NCI-H345 (cell line): ENCODE measurements at places on chromosomes 6 and 20.

- DNase-seq, result no peak
Observed at GRCh38 chr6:126038234-126038633, 51.9 kb downstream of the TRMT11 start.

DNA sequence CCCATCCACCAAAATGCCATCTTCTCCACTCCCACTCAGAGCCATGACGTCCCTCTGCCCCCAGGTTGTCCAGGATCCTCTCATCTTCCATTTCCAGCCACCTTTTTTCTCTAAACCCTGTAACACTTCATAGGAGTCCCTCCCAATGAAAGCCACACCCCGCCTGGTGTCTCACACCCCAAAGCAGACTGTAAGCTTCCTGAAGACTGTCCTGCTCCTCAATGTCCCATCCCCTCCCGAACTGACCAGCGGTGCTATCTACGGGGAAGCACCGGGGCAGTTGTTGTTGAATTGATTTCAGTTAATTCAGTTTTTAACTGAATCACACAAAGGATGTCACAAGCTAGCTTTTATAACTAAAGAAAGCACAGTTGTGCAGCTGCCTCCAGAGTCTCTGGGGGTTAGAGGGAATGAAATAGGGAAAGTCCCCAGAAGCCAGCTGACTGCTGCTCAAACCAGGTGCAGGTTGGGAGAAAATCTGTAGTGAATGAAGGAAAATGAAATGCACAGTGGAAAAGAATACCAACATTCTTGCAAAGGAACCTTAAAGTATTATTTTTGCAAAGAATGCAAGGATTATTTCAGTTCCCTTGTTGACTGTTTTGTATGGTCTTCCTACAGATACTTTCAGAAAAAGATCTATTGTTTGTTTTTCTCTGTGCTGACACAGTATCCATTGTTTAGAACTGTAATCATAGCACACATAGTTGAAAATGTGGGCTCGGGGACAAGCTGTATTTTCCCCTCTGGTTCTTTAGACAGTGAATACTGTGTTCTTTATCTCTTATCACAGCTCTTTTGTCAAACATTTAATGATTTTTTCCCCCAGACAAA lies 222.6 kb upstream of the QKI start:
- no peak for DNase-seq

- no peak for DNase-seq
Observed at GRCh38 chr6:104768906-104769305, 90.8 kb downstream of the HACE1 start.

DNA sequence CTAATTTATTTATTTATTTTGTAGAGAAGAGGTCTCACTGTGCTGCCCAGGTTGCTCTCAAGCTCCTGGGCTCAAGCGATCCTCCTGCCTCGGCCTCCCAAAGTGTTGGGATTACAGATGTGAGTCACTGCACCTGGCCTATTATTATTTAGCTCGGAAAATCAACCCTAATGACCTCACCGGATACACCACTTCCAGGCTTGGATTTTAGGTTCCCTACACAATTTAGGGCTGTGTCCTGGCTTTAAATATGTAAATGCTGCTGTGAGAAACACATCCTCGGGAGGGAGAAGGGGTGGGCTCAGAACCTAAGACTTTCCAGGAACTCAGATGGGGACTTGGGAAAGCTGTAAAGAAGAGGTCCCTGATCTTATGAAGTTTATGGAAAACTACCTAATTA lies 51.0 kb upstream of the SLC32A1 start:
- no peak for DNase-seq

GRCh38 chr6:73774311-73774774 lies 78.3 kb downstream of the CD109 start:
- no peak for DNase-seq

GRCh38 chr6:117448732-117449485 lies 23.2 kb upstream of the ROS1 start:
- DNase-seq, result no peak

- no peak for DNase-seq
Observed at GRCh38 chr20:21074605-21075336, 31.4 kb downstream of the LINC00237 start.

DNA sequence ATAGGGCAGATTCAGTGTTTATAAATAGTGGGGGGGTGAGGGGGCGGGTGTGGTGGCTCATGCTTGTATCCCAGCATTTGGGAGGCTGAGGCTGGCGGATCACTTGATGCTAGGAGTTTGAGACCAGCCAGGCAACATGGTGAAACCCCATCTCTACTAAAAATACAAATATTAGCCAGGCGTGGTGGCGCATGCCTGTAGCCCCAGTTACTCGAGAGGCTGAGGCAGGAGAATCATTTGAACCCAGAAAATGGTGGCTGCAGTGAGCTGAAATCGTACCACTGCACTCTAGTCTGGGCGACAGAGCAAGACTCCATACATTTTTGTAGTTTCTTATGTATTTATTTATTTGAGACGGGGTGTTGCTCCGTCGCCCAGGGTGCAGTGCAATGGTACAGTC lies 109.0 kb upstream of the ZNF217 start:
- DNase-seq, result no peak

DNA sequence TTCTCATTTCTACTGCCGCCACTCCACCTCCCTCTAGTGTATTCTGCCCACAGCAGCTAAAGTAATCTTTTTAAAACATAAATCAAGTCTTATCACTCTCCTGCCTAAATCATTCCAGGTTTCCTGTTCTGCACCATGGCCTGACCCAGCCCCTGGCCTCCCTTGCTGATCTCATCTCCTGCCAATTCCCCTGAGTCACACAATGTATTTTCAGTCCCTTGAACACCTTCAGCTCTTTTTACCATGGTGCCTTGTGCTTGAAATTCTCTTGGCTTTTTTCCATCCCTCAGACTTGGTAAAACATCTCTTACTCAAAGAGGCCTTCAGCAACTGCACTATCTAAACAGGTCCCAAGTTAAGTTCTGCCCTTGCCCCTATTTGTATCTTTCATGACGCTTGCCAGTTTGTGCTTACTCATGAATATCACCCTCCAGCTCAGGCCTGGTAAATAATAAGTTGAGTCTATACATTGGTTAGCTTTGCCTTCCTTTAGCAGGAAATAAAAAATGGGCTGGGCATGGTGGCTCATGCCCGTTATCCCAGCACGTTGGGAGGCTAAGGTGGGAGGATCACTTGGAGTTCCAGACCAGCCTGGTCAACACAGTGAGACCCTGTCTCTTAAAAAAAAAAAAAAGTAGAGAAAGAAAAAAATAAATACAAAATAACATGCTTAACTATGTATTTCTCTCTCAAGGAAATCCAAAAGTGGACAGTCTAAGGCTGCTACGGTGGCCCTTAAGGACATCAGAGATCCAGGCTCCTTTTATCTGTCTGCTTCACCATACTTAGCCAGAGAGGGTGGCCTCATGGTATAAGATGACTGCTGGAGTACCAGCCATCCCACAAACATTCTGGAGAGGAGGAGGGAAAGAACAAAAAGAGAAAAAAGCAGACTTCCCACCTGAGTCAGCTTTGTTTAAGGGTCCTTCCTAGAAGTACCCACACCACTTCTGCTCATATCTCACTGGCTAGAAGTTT lies 62.2 kb downstream of the ARFGEF2 start:
- no peak for DNase-seq

DNA sequence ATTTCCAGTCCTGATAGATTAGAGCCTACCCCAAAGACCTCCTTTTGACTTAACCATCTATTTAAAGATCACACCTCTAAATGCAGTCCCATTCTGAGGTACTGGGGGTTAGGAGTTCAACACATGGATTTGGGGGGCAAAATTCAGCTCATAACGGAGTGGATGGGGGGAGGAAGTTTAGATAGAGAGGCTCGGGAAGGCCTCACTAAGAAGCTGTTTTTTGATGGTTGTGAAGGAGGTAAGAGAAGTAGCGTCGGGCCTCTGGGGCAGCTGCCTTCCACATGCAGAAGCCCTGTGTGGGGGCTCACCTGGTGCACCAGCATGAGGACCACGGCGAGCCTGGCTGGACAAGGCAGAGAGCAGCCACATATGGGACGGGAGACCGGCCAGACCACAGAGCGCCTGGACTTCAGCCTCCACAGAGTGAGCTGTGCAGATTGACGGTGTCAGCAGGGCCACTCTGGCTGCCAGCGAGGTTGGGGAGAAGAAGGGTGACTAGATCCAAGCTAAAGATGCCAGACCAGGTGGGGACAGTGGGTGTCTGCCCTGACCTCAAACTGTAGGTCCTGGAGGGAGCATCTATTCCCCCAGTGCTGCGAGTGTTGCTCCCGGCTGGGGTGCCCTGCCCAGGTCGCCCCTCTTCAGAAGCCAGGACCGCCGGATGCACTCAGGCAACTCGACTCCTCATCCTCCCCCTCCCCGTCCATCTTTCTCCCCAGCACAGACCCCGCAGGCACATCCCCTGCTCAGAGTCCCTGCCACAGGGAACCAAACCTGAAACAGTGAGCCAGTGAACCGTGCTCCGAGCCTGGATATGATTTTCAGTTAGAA lies 5.1 kb upstream of the SYNJ2 start:
- no peak for DNase-seq

DNA sequence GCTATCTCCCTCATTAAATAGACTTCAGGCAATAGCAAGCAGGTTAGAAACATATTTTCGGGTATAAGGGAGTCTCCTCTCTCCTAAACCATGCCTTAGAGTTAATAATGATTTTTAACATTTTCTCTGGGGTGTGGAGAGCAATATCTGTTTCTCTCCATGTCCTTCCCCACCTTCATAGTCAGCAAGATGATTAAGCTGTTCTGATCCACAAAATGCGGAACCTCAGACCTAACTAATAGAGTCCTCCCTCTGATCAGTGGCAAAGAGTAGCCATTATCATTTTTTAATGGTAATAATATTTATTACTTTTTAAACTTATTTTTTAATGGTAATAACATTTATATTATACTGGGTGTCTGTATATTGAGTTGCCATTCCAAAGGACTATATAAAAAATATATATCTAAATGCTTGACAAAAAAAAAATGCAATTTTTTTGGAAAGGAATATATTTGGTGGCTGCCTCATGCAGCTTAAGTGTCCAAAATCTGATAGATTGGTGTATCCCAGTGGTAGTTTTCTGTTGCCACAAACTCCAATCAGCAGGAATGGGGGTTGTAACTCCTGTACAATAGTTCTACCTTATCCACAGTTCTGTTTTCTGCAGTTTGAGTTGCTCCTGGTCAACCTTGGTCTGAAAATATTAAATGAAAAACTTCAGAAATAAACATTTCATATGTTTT lies 14.0 kb upstream of the BTN3A2 start:
- no peak for DNase-seq

GRCh38 chr6:12386816-12387215 lies 96.7 kb downstream of the EDN1 start:
- DNase-seq, result no peak

DNA sequence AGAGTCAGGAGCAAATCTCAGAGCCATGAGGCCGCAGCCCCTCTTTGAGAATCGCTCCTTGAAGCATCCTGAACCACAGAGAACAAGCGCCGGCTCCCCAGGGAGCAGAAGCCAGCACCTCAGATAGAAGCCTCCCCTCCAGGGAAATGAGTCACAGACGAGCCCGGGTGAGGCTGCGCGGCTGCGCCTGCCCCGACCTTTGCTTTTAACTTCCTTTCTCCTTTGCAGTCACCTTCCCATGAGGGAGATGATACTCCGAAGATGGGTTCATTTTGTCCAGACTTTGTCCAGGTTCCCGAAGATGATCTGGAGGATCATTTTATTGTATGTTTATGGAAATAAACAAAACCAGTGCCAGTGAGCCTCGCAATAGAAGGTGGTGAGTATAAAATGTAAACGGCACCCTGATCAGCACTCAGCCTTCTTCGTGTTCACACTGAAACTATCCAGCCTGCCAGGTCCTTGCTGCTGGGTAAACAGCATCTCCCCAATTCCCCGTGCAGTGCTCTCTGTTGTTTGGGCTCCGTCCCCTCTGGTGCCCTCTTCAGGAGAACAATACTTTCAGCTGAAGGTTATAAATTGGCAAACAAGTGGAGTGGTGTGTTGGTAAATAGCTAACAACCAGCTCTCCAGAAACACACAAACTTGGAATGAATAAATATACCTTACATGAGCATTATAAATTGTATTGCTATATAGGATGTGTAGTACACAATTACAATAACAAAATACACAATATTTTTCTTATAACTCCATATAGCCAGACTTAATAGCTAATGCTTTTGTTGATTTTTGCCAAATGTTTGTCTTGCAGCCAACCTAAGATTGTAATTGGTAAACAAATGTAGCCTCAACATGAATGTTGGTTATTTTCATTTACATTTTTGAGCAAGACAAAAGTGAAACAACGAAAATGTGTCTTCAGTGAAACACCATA lies 41.4 kb upstream of the TMEM181 start:
- DNase-seq, result peak; percentile 86

- DNase-seq, result no peak
Observed at GRCh38 chr6:116144605-116145004, 18.7 kb upstream of the COL10A1 start.

DNA sequence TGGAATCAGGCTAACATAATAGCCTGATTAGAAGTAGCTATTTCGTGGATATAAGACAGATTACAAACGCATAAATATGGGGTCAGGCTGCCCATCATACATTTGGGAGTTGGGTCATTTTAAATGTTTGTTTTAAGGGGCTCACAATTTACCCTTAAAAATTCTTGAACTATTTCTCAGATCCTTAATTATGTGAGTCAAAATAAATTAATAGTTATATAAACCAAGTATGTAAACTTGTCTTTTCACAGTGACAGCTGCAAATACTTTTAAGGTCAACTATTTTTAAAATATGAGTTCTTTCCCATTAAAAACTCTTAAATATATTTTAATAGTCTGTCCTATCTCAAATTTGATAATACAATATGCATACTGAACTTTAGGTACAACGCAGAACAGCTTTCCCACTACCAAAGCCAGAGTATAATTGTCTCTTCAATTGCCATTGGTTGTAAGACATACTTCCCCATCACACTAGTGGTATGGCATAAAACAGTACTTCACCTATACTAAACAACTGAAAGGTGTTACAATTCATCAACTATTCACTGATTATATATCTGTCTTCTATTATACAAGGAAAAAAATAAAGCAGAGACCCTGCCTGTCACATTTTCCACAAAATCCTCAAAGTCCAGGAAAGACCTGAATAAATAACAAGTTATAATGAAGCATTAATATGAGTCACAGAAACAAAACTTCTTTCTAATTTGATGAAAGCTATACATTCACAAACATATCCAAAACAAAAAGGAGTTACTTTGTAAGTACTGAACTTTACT lies 80.8 kb upstream of the COL21A1 start:
- DNase-seq, result no peak

GRCh38 chr6:151445482-151445881 lies 6.4 kb downstream of the RMND1 start:
- no peak for DNase-seq

GRCh38 chr20:16476032-16476431 lies 97.2 kb downstream of the KIF16B start:
- peak; percentile 40 for DNase-seq

- DNase-seq, result no peak
Observed at GRCh38 chr20:9147547-9148024, 78.7 kb downstream of the PLCB4 start.

GRCh38 chr6:148526145-148526544 lies 183.5 kb downstream of the SASH1 start:
- DNase-seq, result no peak

GRCh38 chr20:41032271-41032670 lies 3.6 kb downstream of the TOP1 start:
- DNase-seq, result no peak

DNA sequence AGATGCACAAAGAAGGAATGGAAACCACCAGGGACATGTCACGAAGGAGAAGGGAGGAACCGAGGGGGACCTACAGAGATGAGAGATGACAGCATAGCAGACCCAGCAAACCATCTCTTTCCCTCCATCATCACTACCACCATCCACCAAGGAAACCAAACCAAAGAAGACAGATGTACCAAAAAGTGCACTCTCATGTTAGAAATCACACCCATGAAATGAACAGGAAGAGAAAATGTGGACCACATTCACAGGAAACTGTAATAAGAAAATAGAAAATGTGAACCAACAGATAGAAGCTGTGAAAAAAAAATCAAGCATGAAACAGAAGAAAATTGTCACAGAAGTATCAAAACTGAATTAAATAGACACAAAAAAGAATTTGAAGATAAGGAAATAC lies 672.7 kb downstream of the QKI start:
- DNase-seq, result no peak
